NT2/D1 (cell line): ENCODE measurements at places on chromosomes 4 and X.
A peak's percentile ranks its signal among the peaks of the same experiment; 100 is the strongest.

- no peak for DNase-seq
These were observed 836 bp downstream of the GRPR start for GRCh38 chrX:16124201-16124600.

DNA sequence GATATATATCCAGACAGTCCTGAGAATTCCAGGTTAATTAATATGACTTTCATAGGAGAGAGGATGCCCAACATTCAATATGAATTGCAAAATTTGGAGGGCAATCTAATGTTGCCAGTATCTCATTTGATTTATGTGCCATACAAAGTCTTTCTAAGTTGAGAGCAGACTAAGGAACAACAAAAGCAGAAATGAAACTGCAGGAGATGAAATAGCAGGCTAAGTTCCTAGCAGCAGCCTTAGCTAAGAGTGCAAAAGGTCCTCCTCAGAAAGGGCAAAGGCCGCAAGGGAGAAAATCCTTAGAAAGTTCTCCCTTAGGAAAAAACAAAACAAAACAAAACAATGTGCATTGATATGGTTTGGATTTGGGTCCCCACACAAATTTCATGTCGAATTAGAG, 602.9 kb upstream of the HTR2C start:
- DNase-seq: no peak

DNA sequence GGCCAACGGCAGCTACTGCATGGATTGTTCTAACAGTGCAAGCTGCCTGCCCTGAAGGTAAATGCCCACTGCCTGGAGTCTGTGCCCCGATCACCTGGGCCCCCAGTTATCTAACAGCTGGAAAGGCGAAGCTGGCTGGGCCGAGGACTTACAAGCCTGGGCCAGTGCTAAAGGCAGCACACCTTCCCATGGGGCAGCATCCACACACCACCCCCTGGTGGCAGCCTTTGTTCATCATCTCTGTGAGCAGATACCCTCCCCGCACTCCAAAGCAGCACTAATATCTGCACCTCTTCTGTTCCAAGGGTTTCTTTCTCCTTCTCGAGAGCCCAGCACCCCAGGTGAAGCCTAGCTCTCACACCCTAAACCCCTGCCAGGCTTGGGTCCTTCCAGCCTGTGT, 7.6 kb downstream of the SLC2A9 start:
- DNase-seq: peak; percentile 50

GRCh38 chr4:65302145-65302544, 368.1 kb downstream of the EPHA5 start:
- DNase-seq: no peak

DNA sequence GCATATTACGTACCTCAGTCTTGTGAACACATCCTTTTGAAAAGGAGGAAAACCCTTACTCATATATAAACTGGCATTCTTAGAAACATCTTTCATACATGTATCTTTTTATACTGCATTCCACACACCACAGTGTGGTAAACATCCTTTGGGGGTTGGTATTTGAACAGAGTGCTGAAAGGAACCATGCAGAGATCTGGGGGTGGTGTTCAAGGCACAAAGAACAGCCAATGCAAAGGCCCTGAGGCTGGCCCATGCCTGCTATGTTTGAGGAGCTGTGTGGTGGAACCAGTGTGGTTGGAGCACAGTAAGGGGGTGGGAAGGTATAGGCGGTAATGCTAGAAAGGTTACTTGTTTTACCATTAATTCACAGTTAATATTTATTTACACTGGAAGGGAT, 2.0 kb downstream of the ELK1 start:
- no peak for DNase-seq

GRCh38 chrX:28901637-28902036, 314.4 kb downstream of the IL1RAPL1 start:
- DNase-seq: no peak
